ENCODE measurements at places on chromosomes 2 and 18.

DNA sequence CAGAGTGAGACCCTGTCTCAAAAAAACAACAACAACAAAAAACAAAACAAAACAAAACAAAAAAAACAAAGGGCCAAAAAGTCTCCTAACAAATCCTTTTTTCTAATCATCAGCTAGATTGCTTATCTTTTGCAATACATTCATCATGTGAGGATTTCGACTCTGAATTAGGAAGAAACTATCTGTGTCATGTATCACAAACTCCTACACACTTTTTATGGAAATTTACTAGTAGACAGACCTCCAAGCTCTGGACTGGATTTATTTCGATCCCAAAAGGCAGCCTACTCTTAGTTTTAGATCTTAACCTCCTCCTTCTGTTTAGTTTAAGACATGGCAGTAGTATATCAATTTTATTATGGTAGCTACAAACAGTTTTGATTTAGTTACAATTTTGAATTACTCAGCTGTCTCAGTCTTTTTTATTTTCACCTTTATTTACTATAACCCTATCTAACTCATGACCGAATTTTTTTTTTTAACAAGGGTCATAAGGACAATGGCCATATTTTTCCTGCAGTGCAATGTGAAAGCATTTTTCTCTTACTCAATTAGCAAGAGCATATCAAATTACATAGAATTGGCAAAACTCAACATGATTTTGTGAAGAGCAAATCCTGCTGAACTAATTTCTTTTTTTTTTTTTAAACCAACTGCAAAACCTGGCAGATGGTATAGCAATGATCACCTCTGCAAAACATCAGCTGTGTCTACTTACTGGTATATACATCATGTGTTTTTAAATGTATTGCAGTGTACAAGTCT is 10.7 kb upstream of the CCDC88A start:
- DNase-seq, result no peak

- DNase-seq, result no peak
Observed at GRCh38 chr2:200839513-200839912, 24.9 kb downstream of the CLK1 start.

DNA sequence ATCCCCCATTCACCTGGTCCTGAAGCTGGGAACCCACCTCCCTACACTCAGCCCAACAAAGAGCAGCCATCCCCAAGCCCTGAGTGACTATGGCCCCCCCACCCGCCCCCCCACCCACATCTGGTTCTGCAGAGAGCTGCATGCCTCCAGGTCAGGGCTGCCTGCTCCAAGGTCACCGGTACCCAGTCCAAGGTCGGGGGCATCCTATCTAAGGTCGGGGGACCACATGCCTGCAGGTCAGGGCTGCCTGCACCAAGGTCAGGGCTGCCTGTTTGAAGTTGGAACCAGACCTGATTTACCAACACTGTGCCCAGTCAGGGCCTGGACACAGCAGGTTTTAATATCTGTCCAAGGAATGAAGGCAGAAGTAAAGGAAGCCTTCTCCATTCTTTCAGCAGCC is 66.1 kb upstream of the GPC1 start:
- DNase-seq, result no peak

DNA sequence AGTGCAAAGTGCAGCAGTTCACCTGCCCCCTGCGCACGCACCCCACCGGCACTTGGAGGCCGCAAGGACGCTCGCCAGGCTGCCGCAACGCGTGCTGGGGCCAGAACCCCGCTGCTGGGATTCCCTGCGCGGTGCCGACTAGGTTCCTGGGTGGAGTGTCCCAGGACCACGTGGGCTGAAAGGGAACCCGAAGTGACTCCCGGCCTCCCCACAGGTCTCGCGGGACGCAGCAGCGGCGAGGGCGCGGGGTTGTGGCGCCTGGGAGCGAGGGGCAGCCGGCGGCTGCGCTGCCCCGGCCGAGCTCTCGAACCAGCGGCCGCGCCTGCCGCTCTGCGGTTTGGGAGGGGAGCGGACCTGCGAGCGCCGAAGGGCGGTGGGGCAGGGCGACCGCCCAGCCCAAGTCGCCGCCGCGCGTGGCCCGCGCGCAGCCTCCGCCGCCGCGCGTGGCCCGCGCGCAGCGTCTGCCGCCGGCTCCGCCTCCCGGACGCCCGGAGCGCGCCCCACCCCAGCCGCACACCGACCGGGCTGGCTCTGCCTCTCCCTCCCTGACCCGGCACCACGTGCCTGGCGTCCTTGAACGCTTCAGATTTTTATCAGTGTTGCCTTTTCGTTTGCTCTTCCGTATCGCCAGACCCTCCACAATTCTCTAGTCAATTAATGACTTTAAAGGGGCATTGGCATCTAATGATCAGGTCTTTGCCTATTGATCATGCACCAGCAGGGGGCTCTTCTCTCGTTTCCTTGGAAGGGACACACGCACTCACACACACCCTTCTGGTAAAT is at the start of gene FTCDNL1:
Gene FTCDNL1 (minus strand): TSS at position 475 of the 783 bp plus-strand sequence. CDS start 2,230 bp downstream, outside the sequence.
- DNase-seq, result peak; percentile 41

DNA sequence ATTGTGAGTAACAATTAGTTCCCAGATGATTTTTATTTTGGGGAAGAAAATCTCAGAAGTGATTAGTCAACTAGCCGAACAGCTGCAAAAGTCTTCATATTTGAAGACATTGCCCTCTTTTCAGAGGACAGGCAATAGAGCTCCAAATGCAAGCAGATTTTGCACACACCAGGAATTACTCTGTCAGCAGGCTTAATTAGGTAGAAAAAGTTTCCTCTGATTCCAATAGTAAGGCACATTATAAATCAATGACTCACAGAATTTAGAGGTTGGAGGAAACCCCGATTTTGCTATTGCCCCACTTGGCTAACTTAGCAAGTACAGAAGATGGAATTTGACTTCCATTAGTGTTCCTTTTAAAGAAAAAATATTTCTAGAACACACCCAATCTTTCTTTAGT is 30.7 kb upstream of the SCN1A start:
- DNase-seq, result no peak

- no peak for DNase-seq
Observed at GRCh38 chr2:37644191-37644590, 27.3 kb downstream of the CDC42EP3 start.

GRCh38 chr2:26925100-26925791 is 45.2 kb upstream of the MAPRE3 start:
- no peak for DNase-seq

DNA sequence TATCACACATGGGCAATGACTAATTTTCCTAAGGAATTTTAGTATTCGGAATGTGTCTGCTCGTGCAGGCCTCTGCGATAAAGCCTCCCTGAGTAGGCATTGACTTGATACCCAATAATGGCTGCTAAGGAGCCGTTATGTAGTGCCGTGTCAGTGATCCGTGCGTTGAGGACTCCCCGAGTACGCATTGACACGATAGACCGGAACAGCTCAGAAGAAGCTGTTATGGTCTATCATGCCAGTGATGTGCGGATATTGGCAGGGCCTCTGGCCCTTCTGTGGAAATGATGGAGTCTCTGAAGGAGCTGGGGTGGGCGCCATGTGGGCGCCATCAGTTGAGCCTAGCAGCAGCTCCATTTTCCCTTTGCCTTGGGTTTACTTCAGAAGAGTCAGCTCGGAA is 29.1 kb downstream of the ZEB2 start:
- no peak for DNase-seq

DNA sequence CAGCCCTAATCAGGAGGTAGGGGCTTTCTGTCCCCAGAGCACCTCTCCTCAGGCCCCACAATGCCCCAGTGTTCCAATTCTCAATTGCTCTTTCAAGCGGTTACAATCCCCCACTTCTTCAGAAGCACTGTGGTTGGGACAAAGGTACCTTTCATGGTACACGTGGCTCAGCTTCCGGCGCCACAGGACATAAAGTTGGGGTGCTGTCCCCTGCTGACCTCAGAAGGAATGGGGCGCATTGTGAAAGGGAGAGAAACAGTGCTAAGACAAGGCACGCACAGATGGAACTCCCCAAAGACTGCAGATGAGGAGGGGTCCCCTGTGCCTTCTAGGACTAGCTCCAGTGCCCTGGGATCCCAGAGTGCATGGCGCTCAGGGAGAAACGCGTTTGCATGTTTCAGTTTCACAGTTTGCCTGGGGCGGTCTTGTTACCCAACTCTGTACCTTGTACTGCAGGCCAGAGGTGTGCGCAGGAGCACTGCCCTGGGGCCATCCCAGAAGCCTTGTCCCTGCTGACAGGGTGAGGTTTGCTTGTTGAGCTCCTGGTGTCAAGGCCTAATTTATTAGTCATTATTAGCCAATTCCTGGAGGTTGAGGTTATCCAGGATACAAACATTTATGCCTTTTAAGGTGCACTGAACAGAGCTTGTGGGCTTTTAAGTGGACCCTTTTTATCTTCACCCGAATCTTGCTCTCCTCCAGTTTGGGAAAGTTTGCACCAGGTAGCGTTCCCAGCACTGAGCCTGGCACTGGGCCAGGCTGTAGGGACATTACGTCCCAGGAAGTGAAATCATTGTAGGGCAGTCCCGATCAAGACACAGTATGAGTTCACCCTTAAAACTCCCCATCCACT is 7.6 kb downstream of the CNDP1 start:
- DNase-seq, result no peak

DNA sequence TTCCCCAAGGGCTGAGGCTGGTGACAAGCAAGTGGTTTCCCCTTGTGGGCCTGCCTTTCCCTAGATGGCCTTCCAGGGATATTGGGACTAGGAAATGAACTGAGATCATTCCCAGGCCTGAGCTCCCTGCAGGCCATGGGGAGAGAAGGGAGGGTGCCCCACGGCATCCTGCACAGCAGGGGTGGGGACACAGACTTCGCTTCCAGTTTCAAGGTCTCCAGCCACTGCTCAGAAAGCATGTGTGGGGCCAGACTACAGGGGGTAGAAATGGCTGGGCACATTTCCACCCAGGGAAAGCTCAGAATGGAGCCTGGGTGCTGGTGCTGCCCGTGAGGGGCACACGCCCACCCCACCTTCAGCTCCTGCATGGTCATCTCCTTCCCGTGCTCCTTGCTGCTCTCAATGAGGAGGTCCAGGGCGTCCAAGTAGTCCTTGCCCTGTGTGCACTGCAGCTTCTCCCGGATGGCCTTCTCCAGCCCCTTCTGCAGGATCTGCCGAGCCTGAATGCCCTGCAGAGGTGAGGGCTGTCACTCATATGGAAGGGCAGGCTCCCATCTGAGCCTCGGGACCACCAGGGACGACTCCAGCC is 13.2 kb downstream of the CYP26B1 start:
- DNase-seq, result no peak

- no peak for DNase-seq
Observed at GRCh38 chr18:63120620-63121019, 198.9 kb downstream of the BCL2 start.

GRCh38 chr2:176165370-176166050 is 8.4 kb downstream of the HOXD3 start:
- DNase-seq, result no peak

DNA sequence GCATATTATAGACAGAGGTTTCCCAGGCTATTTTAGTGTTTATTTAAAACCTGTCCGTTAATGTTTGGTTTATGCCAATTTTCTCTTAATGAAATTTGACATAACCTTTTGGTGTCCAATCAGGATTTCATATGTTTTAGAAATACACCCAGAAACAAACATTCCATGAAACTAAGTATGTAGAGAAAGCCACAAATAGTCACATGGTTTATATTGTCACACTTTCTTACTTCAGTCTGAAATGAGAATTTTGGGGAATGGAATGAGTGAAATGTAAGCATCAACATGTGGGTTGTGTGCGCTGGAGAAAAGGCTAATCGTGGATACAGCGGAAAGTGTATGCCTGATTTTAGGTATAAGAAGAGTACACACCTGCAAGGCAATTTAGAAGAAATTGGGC is 277.0 kb upstream of the RAB12 start:
- DNase-seq, result no peak

DNA sequence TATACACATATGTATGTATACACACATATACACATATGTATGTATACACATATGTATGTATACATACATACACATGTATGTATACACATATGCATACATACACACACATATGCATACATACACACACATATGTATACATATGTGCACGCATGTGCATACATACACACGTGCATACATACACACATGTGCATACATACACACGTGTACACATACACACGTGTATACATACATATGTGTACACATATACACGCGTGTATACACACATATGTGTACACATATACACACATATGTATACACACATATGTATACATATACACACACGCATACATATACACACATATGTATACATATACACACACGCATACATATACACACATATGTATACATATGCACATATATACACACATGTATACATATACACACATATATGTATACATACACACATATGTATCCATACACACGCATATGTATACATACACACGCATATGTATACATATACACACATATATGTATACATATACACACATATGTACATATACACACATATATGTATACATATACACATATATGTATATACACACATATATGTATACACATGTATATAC is 21.5 kb downstream of the NABP1 start:
- DNase-seq, result no peak

GRCh38 chr2:37654419-37654818 is 17.0 kb downstream of the CDC42EP3 start:
- DNase-seq, result no peak

DNA sequence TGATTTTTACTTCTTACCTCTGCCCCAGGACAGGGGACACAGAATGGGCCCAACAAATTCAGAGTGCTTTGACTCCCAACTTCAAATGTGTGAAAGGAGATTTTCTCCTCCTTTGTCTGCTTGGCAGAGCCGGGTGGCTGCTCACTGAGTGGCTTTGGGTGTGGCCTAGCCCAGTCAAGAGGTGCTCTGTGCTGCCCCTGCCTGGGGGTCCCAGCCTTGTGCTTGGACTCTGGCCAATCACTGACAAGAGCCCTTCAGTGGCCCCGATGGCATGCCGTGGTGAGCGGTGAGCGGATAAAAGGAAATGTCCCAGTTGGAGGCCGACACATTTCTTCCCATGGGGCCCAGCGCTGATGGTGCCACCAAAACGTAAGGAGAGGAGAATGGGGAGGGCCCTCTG is 259.2 kb downstream of the CELF4 start:
- no peak for DNase-seq

DNA sequence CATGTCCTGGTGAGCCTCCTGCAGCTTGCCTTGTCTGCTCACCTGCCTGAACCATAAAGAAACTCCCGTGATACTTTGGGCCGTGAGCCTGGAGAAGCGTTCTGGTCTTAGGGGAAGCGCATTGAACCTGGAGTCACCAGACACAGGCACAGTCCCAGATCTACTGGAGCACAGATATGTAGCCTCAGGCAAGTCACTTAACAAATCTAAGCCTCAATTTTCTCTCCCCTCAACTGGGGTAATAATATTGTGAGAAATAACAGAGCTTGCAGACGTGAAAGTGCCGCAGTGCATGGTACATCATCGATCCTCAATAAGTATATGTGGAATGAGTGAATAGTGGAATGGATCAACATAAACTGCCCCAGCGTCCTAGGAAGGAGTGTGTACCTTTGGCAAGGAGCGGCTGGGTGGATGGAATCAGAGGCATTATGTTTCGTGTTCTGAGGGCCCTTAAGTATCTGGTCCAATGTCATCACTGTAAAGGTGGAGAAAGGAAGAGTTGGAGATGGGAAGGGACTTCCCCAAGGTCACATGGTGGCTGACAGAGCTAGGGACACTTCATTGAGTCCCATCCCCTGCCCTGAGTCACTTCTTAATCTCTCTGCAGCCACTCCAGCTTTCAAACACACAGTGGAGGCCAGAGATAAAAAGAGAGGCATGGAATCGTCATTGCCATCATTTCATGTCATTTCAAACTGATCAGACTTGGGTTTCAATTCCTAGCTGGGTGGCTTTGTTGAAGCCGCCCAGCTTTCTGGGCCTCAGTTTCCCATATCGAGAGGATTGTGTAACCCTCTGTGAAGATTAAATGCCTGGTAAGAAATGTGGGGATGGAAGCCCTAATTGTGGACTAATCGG is 172.4 kb downstream of the DDX1 start:
- DNase-seq, result no peak

- no peak for DNase-seq
Observed at GRCh38 chr2:70977605-70978205, 725 bp upstream of the ANKRD53 start.

GRCh38 chr2:126239320-126239955 is 416.5 kb upstream of the GYPC start:
- DNase-seq, result no peak

All from stimulated activated CD4-positive, alpha-beta T cell treated with anti-CD3 and anti-CD28 coated beads, Interleukin-1b, Interleukin-23, amount 100 ng/mL, for 1 hour (primary cell).